ENCODE measurements at places on chromosomes 1 and 21.

DNA sequence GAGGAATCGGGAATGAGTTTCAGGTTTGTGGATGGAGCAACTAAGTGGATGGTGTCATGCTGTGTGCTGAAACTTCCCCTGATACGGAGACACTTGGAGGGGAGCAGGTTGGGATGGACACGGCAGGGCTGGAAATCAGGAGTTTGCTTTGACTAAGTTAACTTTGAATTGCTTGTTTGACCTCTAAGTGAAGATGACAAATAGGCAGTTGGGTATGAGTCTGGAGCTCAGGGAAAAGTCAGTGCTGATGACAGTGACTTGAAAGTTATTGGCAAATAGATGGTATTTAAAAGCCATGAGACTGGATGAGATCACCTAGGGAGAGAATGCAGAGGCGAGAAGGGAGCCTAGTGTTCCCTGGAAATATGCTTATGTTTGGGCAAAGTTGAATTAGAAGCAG, 12.8 kb upstream of the ZSCAN20 start:
- no peak for DNase-seq

GRCh38 chr1:188365874-188366273, 1537.1 kb downstream of the PLA2G4A start:
- no peak for DNase-seq

DNA sequence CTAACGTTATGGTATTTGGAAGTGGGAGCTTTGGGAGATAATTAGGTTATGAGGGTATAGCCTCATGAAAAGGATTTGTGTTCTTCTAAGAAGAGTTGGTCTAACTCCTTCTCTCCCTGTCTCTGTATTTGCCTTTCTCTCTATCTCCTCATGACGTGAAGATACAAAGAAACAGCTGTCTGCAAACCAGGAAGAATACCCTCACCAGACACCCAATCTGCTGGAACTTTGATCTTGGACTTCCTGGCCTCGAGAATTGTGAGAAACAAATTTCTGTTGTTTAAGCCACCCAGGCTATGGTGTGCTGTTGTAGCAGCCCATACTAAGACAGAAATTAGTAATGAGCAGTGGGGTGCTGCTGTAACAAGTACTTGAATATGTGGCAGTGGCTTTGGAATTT, 16.1 kb downstream of the C1orf141 start:
- no peak for DNase-seq

DNA sequence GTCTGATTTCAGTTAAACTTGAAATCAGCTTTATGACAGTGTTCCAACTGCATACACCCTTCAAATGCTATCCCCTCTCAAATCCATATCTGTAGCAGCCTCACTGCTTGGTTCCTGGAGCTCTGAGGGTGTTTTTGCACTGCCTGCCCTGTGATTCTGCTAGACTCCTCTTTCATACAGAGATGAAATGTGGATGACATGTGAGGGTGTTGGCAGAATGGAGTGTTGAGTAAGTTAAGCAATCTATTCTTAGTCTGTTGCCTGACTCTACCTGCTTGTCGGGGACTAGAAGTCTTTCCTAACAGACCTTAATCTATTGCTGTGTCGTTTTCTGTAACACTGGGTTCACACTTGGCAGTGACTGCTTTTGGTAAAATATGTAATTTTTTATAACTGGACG, 9.8 kb downstream of the IGSF5 start:
- no peak for DNase-seq

GRCh38 chr1:40034869-40035268, 5.7 kb upstream of the CAP1 start:
- DNase-seq = no peak
